Hindlimb muscle (tissue), 1 donor: ENCODE measurements at places on chromosomes 6 and 20. TPM values are rescaled to one million over a fixed set of nuclear protein-coding genes. Genes with fewer than 3 reads are reported as not detected.

LINC00237 gene
- not detected for polyA plus RNA-seq

- no peak for DNase-seq
These were observed 51.9 kb upstream of the NFATC2 start for GRCh38 chr20:51594236-51595057.

GRCh38 chr6:151651639-151652038 lies 155.8 kb upstream of the ESR1 start:
- no peak for DNase-seq

DNA sequence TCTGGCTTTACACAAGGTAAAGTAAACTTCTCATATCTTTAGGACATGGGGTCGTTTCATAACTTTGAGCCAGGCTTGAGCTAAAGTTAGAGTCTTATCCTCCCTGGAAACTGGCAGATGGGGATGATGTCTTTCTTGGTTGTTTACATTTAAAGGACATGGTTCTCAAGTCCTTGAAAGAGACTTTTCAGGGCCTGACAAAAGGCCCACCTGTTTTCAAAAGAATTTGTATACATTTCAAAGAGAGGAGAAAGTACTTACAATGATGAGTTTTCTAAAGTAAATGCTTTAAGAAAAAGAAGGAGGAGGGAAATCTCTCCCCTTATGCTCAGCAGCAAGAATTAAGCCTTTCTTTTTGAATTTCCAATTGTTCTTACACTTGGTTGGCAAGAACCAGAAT lies 45.7 kb upstream of the TINAG start:
- DNase-seq = no peak

- DNase-seq = no peak
These were observed 20.7 kb downstream of the C6orf15 start for GRCh38 chr6:31091680-31092079.

GRCh38 chr20:63053432-63054102 lies 46.8 kb upstream of the BHLHE23 start:
- no peak for DNase-seq

DNA sequence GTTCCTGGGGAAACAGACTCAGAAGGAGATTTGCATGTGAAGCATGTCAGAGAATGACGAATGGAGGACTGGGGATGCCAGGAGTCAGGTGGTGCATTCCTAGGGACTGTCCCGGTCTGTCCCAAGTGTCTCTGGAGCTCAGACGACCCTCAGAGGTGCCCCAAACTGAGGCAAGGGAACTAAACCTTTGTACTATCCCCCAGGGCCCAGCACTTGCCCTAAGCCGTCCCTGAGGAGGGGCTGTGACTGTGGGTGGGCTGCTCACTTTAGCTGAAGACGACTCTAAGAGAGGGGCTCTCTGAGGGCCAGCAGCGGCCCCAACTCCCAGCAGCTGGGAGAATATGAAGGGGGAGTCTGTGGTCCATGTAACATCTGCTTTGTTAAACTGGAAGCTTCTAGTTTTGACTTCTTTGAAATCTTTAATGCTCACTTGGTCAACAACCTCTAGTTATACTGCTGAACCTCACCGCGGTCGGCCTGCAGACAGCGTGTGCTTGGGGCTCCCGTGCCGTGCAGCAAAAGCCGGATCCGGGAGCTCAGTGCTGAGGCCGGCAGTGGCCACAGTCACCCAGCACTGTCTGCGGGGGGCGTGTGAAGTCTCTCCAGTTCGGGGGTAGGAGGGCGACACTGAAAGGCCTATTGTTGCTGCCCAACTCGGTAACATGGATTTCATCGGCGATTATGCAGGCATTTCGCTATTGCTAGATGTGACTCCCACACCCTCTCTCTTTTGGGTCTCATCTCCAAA lies 34.2 kb downstream of the TUBB2B start:
- DNase-seq = no peak

DNA sequence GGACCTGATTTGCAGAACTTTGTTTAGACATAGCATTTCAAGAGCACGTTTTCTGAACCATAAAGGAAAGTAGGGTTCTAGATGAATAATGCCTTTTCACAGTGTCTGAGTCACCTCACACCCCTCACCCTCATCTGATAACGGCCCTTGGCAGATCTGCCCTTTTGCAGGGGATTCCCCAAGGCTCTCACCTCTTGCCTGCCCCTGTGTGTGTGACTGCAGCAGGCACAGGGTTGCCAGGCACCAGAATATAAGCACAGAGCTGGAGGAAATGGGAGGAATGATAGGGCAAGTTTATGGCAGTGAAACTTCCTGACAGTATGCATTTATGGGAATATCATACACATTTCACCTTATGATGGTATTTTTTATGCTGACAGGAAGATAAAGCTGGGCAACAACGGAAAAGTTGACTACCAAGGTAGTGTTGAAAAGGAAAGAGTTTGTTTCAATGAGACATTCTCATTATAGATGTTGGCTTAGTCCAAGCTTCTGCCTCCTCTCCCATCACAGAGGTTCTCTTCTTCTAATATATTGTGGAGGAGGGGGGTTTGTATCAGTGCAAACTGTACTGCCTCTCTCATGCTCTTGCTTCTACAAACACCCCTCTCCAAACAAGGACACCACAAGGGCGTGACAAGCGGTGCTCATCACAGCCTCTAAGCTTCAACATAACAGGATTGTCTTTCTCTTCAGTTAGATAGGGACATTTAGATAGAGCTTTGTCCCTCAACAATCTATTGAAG lies 101.5 kb upstream of the BACH2 start:
- no peak for DNase-seq

DNA sequence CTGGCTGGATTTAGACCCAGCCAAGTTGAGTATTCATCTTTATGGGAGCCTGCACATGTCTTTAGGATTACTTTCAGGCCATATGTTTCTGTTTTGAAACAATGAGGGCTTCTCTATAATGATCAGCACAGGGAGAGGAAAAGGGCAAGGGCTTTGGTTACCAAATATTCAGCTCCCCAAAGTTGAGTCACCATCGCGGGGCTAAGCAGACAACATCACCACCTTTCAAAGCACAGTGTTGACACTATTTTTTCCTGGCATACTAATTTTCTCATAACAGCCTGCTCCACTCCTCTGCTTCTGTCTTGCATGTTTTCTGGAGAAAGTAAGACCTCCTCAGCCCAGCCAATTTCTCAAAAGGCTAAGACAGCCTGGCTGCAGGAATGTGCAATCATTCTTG lies 4.9 kb downstream of the SCML4 start:
- DNase-seq = no peak

DNA sequence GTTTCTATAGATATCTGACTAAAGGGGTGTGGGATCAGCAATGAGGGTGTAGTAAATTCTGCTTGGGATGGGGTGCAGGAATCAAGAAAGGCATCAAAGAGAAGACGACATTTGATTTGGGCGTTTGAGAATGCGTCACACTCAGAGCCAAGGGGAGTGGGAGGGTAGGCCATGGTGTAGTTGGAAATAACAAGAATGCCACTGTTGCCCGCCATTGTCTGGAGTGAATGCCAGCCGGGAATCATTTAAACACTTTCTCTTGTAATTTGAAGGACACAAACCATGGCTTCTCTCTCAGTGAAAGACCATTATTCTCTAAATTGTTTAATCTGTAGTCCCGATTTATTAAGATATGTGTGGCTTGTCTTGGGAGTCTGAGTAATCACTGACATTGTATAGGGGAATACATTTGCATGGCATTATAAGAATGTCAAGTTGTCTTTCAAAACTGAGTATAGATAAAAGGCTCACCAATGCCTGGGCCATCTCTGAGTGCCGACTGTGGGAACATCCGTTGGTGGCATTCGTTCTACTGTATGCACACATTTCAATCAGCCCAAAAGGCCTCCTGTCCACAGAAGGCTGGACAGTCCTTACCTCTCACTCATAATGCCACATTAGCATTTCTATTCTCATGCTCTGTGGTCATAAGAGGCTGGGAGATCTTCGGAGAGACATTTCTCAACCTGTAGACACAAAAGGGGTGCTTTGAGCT lies 777.8 kb downstream of the KIF16B start:
- DNase-seq = no peak

DNA sequence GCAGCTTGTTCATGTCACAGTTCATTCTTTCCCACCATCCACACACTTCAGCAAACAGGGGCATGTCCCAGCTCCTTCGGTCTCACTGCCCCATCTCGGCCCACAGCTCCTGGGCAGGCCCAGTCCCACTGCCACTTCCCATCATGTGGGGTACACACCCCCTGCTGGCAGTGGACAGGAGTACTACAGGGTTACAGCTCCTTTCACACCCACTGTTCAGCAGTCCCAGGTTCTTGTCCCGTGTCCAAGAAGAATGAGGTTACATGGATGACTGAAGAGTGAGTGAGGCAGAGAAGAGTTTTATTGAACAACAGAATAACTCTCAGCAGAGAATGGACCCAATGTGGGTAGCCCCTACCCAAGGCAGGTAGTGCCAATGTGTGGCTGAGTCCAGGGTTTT lies 77.8 kb upstream of the SMLR1 start:
- DNase-seq = no peak

- no peak for DNase-seq
These were observed 278.2 kb downstream of the CLIC5 start for GRCh38 chr6:45737331-45738056.

- no peak for DNase-seq
These were observed 61.2 kb upstream of the SGK1 start for GRCh38 chr6:134379076-134379475.

GRCh38 chr6:129209355-129209754 lies 326.4 kb downstream of the LAMA2 start:
- DNase-seq = no peak

DNA sequence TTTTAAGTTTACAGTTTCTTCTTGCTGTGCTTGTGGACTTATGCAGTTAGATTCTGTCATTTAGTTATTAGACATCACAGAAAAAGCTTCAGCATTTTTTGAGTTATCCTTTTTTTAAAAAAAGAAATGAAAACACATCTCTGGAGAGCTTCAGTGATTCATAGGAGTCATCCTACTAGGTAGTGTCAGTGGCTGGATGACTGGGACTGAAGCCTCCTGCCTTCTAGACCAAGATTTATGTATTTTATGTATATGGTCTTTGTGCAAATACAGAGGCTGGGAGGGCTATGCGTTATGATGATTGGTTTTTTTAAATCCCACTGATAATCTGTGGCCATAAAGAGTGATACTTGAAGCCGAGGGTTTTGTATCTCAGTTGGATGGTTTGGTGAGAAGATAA lies 125.9 kb upstream of the JAG1 start:
- DNase-seq = no peak
